Stimulated activated CD8-positive, alpha-beta memory T cell treated with anti-CD3 and anti-CD28 coated beads, Interleukin-4, amount 100 ng/mL, for 1 hour (primary cell): ENCODE measurements at places on chromosomes 4 and X.

DNA sequence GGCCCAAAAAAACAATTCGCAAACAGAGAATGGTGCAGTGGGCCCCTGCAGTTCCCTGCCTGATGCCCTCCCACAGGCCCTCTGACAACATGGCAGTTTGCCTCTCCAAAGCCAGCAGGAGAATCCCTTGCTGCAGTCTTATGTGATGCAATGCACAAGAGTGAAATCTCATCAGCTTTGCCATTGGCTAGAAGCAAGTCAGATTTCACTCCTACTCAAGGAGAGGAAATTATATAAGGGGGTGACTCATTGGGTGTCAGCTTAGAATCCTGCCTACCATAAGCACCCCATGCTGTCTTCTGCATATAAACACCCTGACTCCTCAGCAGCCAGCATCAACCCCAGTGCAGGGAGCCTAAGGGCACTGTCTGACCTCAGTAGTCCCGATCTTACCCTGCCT lies 157.3 kb upstream of the LDB2 start:
- DNase-seq: no peak

- no peak for DNase-seq
Observed at GRCh38 chr4:41542526-41543275, 4.7 kb downstream of the LIMCH1 start.

DNA sequence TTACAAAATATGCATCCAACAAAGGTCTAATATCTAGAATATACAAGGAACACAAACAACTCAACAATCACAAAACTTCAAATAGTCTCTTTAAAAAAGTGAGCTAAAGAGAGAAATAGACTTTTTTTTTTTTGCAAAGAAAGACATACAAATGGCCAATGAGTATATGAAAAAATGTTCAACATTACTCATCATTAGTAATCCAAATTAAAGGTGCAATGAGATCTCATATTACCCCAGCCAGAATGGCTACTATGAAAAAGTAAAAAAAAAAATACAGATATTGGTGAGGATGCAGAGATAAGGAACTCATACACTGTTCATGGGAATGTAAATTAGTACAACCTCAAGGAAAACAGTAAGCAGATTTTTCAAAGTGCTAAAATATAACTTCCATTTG lies 24.1 kb downstream of the AGTR2 start:
- no peak for DNase-seq

- DNase-seq: no peak
Observed at GRCh38 chr4:23135792-23136645, 443.3 kb downstream of the GBA3 start.

GRCh38 chr4:99447513-99447912 lies 12.4 kb upstream of the ADH7 start:
- DNase-seq: no peak

GRCh38 chr4:15756361-15756861 lies 21.7 kb upstream of the CD38 start:
- DNase-seq: no peak

DNA sequence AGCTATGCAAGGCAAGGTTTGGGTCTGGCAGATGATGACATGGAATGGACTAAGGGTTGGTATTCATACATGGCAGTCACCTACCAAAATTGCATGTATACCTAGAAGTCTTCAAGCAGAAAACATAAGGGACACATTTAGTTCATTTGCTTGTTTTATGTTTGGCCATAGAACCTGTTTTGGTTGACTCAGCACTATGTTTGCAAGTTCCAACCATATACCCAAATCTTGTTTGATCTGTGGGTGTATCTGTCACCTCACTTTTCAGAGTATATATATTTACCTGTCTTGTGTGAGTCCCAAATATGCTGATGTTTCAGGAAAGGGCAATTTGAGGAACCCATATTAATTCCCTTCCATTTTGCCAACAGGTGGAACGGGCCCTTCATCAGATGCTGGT lies 39.3 kb downstream of the ATG4A start:
- DNase-seq: no peak

DNA sequence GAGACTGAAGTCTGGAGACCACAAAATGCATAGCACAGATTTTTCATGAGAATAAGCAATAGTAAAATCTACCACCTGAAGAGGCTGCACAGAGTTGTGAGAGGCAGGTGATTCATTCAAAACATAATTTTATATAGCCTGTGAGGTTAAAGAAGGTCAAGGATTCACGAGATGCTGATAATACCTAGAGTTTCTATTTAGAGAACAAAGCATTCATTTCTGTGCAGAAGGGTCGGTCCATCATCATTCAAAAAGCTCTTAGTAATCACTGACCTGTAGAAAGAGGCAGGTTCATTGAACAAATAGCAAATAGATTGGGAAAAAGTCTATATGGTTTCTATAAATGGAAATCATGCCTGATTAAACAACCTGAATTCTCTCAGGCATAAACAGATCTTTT lies 26.6 kb downstream of the GABRB1 start:
- no peak for DNase-seq

DNA sequence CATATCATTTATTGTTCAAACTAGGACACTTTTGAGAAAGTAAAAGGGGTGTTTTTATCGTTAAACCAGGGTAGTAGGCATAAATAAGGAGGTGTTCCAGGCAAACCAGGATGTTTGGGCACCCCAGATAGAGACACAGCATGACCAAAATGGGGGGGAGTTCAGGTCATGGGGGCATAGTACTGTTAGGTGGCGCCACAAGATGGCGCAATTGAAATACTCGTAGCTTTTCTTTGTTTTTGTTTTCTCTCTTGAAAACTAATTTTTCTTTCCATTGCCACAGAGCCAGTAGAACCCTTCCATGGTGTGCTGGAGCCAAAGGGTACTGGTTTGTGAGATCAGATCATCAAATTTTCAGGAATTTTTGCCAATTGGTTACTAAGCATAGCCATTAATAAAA lies 283.4 kb downstream of the BCOR start:
- DNase-seq: no peak

- no peak for DNase-seq
Observed at GRCh38 chr4:61049018-61049417, 151.1 kb upstream of the ADGRL3 start.

DNA sequence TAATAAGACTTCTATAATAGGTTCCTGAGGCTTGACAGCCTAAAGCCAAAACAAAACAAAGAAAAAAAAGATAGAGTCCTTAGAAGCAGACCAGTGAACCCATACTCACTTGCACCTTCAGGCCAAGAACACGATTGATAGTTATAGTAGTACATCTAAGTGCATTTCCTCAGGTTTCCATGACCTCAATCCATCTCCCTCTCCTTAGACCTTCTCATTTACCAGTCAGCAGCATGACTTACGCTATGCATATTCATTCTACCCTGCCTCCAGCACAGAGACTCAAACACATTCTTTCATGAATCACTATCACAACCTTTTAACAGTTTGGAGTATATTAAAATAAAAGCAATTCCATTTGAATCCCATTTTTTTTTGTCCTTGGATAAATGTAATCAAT lies 855.6 kb downstream of the CCSER1 start:
- DNase-seq: no peak

DNA sequence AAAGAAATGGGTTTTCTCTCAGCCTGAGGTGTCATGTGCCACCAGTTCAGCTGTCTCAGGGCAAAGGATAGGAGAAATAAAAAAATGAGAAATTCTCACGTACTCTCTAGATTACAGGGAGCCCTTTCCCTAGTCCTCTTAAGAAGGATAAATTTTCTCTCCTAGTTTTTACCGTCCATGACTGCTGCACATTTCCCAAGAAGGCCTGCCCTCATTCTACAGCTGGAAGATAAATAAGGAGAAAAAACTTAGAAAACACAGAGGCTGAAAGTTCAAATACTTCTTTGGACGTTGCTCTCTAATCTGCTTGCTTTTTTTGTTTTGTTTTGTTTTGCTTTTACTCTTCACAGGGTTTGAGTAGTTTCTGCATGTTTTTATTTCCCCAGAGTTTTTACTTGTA lies 211.9 kb downstream of the DCAF12L2 start:
- DNase-seq: no peak

DNA sequence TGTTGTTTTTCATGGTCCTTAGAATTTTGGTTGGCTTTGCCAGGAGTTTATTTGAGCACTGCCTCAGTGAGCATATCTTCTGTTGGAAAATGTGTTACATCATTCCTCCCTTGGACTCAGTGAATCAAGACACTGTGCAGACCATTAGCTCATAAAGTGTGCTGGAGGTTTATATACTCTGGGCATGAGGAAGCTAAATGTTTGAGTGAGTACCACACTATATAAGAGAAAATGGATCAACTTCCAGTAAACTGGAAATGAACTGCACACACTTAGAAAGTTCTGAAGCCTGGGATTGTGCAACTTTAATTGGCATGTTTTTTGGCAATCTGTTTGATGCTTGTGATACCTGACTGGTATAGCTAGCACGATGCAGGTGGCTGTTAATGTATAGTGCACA lies 75.9 kb downstream of the LIMCH1 start:
- no peak for DNase-seq

GRCh38 chr4:95264843-95265242 lies 283.9 kb downstream of the UNC5C start:
- DNase-seq: no peak

DNA sequence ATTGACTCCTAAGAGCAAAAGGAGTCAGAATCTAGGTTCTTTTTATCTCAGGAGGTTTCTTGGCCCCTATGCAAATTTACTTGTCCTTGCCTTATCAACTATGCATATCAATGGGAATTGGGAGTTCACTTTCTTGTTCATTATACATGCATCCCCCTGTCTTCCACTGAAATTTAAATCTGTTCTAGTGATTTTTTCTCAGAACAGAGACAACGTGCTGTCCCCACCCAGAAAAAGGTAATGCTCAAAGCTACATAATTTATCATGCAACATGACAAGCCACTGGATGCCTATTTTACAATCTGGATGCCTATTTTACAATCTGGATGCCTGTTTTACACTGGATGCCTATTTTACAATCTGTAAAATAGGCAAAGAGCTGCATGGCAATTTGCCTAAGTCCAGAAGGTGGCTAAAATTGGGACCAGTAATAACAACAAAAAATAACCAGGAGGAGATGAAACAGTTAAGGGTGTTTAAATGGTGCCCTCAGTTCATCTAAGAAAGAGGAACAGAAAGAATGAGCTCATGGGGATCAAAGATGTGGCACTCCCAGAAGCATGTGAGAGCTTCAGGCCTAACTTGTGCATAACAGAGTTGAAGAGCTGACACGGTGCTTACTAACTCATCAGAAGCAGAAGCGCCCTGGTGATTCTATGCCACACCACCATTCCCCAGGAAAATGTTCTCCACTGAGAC lies 537.8 kb upstream of the BOD1L1 start:
- DNase-seq: no peak

- DNase-seq: no peak
Observed at GRCh38 chr4:71338846-71339593, at the start of gene SLC4A4. Gene SLC4A4 (plus strand): TSS chr4:71339020.

- DNase-seq: no peak
Observed at GRCh38 chr4:78669453-78669852, 106.7 kb upstream of the BMP2K start.

DNA sequence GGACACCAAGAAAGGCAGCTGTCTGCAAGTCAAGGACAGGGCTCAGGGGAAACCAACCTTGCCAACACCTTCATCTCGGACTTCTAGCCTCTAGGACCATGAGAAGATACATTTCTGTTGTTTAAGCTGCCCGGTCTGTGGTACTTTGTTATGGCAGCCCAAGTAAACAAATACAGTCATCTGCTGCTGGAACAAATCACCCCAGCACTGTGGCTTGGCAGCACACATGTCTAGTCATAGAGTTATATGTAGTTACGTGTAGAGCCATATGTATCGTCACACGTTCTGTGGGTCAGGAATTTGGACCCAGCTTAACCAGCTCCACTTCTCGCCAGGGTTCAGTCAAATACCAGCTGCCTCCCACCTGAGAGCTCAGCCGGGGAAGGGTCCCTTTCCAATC lies 2.5 kb downstream of the HTT-AS start:
- no peak for DNase-seq

GRCh38 chrX:69496183-69496582 lies 7.9 kb upstream of the NALF2 start:
- no peak for DNase-seq

- DNase-seq: no peak
Observed at GRCh38 chr4:10184041-10184440, 67.4 kb upstream of the WDR1 start.

DNA sequence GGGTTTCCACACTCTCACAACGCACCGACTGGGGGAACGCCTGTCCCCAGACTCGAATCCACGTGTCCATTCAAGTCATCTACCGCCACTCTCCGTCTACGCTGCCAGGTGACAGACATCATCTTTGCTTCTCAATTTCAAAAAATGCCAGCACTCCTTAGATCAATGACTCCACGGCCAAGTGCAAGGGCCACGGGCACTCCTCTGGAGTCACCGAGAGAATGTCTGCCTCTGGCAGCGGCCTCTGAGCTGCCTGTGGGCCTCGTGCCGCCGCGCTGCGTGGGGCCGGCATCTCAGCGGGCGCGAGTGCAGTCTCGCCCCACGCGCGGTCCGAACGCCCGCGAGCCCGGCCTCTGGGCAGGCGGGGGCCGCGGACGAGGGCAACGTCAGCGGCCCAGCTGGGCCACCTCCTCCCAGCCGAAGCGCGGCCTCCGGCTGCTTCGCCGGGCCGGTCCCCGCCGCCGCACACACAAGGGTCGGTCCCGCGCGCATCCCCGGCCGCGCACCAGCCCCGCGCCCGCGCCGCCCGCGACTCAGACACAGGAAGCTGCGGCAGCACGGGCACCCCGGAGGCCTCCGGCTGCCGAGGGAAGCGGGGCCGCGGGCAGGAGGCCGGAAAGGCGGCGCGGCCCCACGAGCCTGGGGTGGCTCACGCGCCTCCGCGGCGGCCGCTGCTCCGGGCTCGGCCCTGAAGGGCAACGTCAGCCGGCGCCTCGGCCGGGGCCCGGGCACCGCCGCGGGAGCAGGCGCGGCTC lies 450 bp downstream of the ACSL1 start:
- DNase-seq: peak; percentile 9

DNA sequence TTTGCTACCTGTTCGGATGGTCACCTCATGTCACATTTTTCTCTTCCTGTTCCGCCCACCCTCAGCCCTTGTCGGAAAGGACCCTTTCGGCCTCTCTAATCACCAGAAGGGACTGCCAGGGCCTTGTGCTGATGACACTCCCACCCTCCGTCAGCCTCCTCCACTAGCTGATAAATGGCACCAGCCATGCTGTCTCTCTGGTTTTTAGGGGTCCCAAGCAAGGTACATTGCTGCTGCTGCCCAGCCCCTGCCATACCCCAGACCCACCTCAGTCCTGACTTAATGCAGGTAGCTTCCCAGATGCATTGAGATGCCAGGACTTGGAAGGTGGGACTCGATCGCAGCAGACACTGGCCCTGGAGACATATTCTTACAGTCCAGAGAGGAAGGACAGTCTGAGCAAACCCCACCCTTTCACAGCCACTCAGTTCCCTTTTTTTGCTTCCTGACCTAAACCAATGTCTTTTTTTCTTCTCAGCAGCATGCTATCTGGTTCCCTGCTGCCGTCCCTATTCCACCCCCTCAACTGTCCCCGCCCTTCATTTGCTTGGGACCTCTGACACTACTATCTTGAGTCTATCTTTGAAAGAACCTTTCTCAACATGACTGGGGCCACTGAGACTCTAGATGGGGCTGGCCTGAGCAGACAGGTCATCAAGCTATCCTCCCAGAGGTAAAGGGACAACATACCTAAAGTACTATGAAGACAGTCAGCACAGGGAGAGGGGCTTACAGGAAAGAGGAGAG lies at the start of gene BTK:
TSS of gene BTK (minus strand) at position 397 of the 747 bp plus-strand sequence. CDS start 10,907 bp downstream, outside the sequence.
- no peak for DNase-seq
